ENCODE measurements at places on chromosomes 7 and 10. TPM values are rescaled to one million over a fixed set of nuclear protein-coding genes. Genes with fewer than 3 reads are reported as not detected.

DNA sequence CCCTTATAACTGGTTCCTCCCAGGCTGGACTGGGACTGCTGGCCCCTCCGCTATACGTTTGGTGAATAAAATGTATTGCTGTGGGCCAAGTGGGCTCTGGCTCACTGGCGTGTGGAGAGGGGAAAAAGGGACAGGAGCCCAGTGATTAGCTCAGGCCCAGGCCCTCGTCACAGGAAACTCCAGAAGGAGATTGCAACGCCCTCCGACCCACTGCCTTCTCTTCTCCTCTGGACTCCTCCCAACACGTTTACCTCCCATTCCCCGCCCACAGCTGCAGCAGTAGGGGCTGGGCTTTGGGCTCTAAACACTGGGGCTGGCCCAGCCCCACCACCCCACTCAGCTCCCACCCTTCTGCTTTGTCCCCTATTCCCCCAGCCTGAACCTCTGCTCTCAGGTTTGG is 173.9 kb downstream of the NEURL1 start:
- DNase-seq, result no peak

GRCh38 chr10:110966146-110966545 is 46.7 kb downstream of the SHOC2 start:
- no peak for DNase-seq

DNA sequence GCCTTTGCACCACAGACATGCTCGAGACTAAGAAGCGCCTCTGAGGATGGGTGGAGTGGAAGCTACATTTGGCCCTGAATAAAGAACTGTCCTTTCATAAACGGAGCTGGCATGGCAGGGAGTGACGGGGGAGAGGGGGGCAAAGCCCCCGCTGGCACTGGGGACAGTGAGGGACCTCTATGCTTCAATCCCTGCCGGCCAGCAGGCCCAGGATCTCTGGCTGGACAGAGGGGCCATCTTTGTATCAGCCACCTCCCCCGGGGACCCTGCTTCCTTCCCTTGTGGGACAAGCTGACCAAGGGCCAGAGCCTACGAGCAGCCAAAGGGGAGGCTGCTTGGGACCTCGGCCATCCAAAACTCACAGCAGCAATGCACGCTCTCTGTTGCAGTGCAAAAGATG is 28.2 kb upstream of the ECHDC3 start:
- DNase-seq, result no peak

GRCh38 chr10:26743091-26743490 is 45.6 kb downstream of the PDSS1 start:
- no peak for DNase-seq

DNA sequence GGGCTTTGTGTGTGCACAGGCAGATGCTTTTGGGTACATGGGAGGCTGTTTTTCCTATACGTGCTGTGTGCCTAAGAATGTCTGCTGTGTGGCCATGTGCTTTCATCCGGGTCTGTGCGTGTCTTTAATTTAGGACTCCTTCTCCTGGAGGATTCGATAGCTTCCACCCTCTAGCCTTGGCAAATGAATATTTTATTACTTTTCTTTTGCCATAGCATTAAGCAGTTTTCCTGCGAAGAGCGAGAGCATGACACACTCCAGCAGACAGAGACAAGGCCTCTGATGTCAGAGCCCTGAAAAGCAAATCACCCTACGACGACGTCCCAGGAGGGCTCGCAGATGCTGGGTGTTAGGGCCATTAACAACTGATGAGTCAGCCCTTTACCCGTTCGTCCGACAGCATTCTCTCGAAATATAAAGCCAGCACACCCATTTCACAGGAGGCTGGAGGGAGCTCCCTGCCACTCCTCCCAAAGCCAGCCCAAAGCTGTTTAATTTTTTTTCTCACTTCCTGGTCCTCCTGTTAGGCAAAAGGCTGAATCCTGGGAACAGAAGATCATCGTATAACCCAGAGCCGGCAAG is 311.3 kb upstream of the ZMIZ1 start:
- DNase-seq, result no peak

GRCh38 chr7:151838072-151838471 is 38.8 kb downstream of the PRKAG2 start:
- DNase-seq, result no peak

- DNase-seq, result no peak
Observed at GRCh38 chr7:108158776-108159175, 28.6 kb upstream of the LAMB4 start.

GRCh38 chr10:125010362-125010761 is 68.4 kb downstream of the ZRANB1 start:
- no peak for DNase-seq

DNA sequence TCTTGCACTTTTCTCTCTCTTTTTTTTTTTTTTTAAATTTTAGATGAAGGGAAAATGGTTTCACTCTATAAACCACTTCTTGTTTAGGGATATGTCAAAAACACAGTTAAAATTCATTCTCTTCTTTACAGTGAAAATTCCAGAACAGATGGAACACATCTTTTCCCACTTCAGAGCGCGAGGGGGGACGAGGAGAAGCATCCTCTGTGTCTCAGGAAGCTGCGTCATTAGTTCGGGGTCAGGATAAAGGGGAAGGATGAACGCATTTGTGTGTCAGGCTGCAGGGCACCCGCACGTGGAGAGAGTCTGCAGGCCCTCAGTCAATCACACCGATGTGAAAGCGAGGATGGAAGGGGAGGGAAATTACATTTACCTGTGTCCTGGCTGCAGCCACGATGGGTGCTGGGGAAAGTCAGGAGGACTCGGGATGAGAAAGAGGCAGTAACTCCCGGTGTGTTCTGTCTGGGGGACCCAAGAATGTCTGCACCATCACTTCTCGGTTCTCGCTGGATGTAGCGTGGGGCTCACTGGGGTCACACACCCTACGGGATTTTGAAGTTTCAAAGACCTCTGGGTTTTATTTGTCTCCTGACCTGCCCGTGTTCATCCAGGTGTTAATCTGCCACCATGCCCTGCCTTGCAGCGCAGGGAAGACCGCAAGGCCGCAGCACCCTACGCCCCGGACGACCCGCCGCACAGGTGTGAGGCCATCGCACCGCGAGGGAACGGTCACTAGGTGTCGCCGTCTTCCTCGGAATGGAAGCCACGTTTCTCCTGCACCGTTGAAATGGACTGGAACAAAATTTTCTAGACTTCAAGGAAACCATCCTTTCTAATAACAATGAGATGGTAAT is 66.7 kb upstream of the PITRM1 start:
- peak; percentile 67 for DNase-seq

DNA sequence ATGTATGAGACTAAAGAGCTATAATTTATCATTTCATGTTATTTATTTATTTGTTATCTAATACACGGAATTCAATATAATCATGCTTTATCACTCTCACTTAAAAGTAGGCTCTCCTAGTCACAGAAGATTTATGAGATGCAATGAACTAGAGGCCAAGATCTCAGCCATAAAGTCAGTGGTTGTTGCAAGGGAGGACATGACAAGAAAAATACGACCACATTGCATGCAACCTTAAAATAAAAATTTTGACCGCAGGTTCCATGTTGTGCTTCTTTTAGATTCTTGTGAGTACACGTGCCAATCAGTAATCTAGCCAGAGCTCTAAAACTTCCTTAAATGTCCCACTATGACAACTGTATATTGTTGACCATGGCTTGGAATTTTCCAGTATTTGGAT is 75.9 kb upstream of the SP8 start:
- DNase-seq, result no peak

DNA sequence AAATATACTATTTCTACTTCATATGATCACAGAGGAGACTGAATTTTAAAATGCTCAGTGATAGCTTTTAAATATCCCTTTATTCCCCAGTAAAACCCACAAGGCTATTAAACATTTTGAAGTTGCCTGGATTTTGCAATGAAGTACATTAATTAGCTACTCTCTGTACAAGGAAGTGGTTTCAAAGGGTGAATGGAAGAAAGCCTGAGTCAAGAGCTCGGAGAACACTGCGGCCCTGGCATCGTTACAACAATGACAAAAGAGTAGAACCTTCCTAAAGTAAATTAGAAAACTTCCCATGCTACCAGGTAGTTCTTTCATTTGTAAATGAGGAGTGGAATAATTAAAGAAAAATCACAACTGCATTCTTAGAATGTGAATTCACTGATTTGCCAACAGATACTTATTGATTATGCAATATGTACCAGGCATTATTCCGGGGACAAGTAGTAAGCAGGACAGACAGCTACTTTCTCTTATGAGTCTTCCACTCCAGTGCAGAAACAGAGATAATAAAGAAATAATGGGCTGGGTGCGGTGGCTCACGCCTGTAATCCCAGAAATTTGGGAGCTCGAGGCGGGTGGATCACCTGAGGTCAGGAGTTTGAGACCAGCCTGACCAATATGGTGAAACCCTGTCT is 63.0 kb downstream of the ZNF22 start:
- DNase-seq, result no peak

GRCh38 chr7:155715111-155715805 is 70.8 kb downstream of the RBM33 start:
- peak; percentile 72 for DNase-seq

DNA sequence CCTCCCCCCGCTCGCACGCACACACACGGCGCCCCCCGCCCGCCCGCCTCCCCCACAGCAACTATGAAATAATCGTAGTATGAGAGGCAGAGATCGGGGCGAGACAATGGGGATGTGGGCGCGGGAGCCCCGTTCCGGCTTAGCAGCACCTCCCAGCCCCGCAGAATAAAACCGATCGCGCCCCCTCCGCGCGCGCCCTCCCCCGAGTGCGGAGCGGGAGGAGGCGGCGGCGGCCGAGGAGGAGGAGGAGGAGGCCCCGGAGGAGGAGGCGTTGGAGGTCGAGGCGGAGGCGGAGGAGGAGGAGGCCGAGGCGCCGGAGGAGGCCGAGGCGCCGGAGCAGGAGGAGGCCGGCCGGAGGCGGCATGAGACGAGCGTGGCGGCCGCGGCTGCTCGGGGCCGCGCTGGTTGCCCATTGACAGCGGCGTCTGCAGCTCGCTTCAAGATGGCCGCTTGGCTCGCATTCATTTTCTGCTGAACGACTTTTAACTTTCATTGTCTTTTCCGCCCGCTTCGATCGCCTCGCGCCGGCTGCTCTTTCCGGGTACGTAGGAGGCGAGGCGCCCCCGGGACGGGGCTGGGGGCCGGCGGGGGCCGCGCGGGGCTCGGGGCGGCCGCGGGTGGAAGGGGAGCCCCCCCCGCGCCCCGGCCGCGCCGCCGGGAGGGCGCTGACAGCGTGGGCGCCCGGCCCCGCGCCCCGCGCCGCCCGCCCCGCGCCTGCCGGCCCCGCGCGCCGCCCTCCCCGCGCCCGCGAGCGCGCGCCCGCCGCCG is 441 bp downstream of the BMI1 start:
- DNase-seq, result peak; percentile 73

DNA sequence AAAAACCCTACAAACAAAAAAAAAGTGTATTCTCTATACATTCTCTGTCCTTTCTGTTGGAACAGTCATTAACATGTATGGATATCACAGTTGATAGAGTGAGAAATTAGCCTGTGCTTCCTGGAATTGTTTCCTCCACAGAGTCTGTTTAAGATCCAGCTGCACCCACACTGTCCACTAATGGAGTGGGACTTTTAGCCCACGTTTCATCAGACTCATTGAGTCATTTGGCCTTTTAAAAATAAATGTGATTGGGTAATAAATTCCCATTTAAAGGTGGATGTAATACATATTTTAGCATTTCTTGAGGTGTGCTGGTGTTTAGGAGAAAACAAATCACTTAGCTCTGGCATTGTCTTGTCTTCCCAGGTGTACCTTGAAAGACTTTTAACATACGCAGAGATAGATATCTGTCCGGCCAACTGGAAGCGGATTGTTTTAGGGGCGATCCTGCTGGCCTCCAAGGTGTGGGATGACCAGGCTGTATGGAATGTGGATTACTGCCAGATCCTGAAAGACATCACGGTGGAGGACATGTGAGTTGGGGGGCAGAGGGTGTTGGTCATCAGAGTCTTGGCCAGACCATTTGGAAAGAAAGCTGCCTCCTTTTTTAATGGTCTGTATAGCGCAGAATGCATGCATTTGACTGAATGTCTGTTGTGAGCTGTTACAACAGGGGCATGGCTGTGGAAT is 52.3 kb upstream of the GJD4 start:
- no peak for DNase-seq

DNA sequence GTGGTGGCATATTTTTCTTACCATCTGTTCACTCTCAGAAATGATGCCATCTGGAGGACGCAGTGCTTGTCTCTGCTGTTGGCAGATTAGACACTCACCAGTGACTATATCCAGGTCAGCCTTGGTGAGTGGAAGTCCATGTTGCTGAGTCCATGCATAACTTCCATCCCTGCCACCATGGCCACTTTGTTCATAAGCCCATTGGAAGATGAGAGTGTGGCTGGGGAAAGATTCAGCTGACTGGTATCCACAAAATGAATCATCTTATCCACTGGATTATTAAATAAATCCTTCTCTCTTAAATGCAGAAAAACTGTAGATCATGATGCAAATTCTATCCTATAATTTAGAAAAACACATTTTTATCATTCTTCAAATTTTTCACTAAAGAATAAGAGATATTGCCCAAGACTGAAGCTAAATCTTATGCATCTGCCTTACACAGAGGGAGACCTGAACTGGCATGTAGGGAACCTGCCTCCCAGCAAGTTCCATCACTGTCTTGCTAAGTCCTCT is 726.9 kb downstream of the TNS3 start:
- no peak for DNase-seq

DNA sequence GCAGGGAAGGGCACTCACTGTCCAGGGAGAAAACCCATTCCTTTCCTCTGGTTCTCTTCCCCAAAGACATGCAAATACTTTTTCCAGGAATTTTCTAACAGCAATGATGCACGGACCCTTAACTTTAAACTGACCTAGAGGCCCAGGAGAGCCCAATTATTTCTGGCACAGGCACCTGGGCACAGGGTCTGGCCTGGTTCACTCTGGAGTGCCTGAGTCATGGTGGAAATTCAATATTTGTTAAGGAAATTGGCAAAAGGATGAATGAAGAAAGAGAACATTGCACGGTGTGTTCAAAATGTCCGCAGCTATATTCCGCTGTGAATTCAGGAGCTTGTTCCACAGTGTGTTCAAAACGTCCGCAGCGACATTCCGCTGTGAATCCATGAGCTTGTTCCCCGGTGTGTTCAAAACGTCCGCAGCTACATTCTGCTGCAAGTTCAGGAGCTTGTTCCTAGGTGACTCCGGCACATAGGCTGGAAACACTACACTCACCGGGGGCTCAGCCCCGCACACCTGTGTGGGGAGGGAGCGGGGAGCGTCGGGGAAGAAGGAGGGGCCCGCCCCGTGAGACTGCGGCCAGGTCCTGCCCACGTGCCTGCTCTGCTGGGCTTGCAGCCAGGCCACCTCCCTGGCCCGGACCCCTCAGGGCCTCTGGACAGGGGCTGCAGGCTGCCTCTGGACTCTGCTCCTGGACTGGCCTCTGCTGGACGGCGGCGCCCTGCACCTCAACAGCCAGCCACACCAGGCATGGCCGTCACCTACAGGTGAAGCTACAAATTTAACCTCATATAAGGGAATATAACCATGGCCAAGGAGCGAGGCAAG is 72.0 kb upstream of the FAM20C start:
- peak; percentile 47 for DNase-seq

GRCh38 chr7:130358471-130358870 is 13.9 kb downstream of the CPA5 start:
- no peak for DNase-seq

Gene OR13A1
- not detected for total RNA-seq

Gene SLC4A2
- total RNA-seq, result 83.1 TPM

Gene CTTNBP2
- 1.9 TPM for total RNA-seq
